DMS79 treated with DMSO at 0.1 percent for 48 hours (cell line): ENCODE measurements at places on chromosomes 16 and 17.
A peak's percentile ranks its signal among the peaks of the same experiment; 100 is the strongest.

- DNase-seq, result no peak
Observed at GRCh38 chr16:66409156-66409555, 17.9 kb upstream of the BEAN1 start.

DNA sequence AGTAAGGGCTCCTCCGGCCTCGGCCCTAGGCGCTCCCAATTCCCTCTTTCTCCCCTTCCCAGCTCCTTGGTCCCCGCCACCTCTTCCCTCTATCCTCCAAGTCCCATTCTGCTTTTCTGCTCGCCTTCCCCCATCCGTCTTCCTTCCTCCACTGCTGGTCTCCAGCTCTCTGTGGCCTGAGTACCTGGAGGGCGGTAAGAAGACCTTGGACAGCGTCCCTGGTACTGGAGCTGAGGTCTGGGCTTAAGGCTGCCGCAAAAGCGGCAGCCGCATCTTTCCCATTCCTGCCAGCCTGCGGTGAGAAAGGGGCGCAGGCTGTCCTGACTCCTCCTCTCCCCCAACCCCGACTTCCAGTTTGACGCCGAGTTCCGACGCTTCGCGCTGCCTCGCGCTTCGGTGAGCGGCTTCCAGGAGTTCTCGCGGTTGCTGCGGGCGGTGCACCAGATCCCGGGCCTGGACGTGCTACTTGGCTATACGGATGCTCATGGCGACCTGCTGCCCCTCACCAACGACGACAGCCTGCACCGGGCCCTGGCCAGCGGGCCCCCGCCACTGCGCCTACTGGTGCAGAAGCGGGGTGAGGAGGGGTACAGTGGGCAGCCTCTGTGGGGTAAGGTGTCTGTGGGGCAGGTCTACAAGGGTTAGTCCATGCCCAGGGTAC lies 471 bp downstream of the PARD6A start:
- DNase-seq, result peak; percentile 31

GRCh38 chr17:37714897-37715296 lies 30.0 kb downstream of the HNF1B start:
- no peak for DNase-seq

GRCh38 chr17:30225112-30225511 lies 10.4 kb downstream of the SLC6A4 start:
- no peak for DNase-seq

GRCh38 chr16:8581831-8582580 lies 8.3 kb downstream of the TMEM114 start:
- no peak for DNase-seq

DNA sequence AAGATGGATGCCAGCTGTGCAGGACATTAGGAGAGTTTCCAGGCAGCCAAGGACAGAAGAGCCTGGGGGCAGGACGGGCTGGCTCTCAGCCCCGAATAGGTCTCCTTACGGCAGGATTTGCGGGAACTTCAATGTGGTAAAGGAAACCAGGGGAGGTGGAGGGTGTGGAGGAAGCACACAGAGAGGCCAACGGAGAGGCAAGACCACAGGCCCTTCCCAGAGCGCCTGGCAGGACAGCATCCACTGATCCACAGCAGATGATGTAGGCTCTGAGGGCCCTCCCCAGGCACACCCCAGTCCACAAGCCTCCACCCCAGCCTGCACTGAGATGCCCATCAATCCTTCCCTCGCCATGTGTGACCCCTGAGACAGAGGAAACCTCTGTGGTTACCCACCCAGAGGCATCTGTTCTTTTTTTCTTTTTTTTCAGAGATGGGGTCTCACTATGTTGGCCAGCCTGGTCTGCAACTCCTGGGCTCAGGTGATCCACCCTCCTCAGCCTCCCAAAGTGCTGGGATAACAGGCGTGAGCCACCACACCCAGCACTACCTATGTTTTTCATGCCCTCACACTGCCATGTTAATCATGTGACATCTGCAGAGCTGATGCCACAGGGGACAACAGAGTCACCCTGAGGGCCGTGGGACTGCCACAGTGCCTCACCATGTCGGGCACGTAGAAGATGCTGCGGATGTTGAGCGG lies 19.3 kb downstream of the DNASE1 start:
- no peak for DNase-seq

DNA sequence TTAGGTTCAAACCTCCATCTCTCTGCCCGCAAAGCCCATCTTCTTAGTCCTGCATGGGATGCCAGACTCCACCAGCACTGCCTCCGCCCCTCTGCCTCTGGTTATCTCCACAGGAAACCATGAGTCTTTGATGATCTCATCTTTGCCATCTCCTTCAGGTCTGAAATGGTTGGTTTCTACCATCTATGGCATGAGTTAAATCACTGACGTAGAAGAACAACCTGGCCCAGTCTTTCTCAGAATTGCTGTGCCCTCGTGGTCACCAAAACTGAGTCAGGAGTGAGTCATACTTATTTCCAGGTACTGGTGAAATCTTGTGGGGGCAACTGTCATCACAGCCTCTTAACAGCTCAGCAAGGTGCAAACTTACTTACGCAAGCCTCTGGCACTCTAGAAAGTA lies 468.7 kb upstream of the C16orf82 start:
- no peak for DNase-seq

DNA sequence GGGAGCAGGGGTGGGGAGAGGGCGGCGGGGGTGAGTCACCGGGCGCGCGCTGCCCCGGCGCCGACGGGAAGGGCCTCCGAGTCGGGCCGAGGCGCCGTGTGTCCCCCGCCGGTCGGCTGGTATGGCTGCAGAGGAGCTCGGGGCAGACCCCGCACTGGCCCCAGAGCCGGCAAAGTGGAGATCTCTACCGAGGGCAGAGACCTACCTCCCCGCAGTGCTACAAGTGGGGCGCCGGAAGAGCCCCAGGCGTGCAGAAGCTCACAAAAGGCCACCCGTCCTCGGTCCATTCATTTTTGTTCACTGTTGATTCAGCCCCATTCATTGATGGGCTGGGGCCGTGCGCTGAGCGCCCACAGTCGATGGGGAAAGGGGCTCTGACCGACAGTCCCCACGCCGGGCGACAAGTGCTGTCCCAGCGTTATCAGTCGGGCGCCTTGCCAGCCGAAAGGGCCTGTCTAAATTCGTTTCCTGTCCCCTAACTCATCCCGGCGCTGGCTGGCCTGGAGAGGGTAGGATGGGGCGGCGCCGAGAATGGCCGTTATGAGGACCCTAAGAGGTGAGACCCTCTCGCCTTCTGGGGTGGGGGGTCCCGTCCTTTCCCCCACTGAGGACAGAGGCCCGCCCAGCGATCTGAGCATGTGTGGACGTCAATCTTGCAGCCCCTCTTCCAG lies 709 bp upstream of the ENO3 start:
- peak; percentile 51 for DNase-seq

GRCh38 chr17:80738020-80738808 lies 193.6 kb downstream of the RPTOR start:
- DNase-seq, result no peak

DNA sequence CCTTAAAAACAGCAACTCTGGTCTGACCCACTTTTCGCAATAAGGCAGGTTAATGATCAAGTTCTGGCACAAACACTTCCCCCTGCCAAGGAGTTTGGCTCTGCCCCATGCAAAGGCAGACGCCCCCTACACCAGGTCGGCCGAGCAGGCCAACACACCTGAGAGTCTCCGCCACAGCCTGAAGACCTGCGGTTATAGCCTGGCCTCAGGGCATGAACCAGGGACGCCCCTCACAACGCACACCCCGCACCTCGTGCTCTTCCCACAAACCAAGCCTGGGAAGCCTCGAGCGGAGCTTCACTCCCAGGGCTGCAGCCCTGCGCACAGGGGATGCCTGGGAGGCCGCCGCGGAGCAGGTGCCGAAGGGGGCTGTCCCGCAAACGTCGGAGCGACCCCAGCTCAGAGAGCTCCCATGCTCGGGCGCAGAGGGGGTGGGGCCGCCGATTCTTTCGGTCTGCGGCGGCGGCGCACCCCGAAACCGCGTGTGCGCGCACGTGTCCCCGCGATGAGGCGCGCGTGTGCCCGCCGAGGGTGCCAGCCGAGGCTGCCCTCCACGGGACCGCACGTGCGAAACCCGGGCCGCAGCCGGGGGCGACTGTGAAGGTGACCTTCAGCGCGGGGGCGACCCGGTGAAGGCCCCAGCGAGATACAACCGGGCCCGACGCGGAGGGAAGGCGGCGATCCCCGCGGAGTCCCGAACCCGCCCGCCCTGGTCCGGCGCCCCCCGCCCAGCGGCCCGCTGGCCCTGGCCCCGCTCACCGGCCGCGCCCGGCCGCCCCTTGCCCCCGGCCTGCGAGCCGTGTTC lies 559 bp downstream of the CLUH start:
- DNase-seq, result no peak
